Breast epithelium (tissue), 4 donors: ENCODE measurements at places on chromosomes 13 and 19. TPM values are rescaled to one million over a fixed set of nuclear protein-coding genes. Genes with fewer than 3 reads are reported as not detected.

SMAD9 gene
- total RNA-seq: 5.9 TPM

GJA3 gene
- 0.29 TPM for total RNA-seq

NLRP9 gene
- not detected for total RNA-seq

PSPN gene
- 0.59 TPM for total RNA-seq

SIGLEC12 gene
- not detected for total RNA-seq

RASGRP4 gene
- 0.66 TPM for total RNA-seq

FLT3LG gene
- 7.0 TPM for total RNA-seq

TNFSF13B gene
- total RNA-seq: 3.9 TPM

LHB gene
- not detected for total RNA-seq

SPPL2B gene
- total RNA-seq: 61.2 TPM

CSNK1G2 gene
- total RNA-seq: 76.7 TPM

DNA sequence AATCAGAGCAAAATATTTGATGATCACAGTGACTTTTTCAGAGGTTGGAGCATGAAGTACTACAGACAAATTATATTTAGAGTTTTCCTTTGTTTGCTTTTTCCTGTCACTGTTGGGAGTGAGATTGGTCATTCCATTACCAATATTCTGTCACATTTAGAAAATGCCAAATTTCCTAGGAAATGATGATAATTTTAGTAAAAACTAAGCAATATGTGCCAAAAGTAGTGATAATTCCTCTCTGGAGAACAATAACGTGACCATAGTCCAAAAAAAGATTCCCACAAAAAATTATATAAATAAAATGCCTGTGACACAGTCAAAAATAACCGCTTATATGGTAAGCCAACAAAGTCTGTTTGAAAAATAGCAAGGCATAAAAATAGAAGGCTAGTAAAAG lies 2719.4 kb downstream of the PCDH9 start:
- DNase-seq: no peak

DNA sequence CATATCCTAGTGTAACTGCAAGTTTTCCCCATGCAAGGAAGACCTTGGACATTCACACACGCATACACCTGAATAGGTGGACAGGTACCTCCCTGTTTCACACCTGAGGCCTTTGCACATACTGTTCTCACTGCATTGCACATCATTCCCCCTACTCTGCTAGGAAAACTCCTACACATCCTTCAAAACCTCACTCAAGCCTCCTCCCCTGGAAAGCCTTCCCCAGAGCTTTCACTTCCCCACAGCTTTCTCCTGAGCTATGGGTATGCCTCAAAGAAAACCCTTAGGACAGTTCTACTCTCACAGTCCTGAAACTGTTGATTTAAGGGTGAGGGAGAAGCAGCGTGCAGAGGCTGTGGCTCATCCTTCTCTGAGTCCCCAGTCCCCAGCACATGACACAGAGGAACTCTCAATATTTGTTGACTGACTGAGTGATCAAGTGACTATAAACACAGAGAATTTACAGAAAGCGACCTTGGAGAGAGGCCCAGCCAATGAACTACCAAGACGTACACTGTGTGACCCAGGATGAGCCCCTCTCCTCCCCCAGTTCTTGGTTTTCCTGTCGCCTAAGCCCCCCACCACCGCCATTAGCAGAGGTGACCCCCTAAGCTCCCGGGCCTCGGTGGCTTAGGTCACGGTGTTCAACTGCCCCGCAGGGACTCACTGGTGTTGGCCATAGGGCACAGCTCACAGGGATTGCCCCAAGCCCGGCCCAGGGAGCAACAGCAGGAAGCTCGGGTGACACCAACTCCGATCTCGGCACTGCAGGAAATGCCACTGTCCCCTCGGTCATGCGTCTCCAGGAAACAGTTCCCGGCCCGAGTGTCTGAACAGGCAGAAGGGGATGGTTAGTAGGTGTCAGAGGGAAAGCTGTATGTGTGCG lies 40.6 kb downstream of the FBN3 start:
- no peak for DNase-seq

DNA sequence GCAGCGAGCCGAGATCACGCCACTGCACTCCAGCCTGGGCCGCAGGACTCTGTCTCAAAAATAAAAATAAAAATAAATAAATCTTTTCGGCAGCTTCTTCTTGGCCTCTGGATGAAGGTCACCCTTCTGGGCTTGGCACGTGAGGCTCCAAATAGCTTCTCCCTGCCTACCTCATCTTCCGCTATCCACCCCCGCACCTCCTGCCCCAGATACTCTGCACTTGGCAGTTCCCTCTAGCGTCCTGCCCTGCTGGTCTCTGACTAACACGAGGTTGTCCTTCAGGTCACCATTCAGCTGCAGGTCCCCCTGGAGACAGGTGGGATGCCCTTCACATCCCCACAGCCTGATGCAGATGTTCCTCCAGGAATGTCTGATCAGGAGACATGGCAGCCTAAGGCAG lies 8.5 kb upstream of the CCL25 start:
- DNase-seq: no peak

DNA sequence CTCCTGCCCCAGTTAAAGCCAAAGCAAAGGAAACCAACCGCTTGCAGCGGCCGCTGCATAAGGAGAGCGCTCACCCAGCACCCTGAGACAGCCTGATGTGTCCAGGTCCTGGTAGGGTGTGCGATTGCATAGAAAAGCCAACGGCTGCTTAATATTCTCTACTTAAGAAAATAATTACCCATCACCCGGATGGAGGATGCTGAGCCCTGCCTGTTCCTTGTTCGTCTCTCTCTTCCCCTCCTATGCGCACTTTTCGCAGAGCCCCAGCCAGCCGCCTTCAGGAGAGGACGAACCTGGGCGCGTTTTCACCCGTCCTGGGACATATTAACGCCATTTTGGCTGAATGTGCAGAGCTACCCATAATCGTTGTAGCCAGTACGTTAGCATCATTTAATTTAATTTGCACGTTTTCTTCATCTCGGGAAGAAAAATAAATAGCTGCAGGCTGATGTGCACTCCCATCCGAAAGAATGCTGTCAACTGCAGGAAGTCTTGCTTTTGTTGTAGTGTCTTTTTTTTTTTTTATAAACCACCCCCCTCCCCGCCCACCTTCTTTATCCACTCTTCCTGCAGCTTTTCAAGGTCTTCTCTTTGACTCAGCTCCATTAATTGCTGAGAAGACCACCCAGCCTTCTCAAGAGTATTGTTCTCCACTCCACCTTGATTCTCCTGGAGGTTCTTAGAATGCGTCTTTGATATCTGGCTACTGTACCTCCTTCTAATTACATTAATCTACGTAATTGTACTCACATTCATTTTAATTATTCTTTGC lies 214.5 kb downstream of the TEX29 start:
- no peak for DNase-seq

GRCh38 chr13:57815600-57815999 lies 184.1 kb downstream of the PCDH17 start:
- DNase-seq: no peak

- DNase-seq: peak; percentile 43
These were observed at the start of gene XPO4 for GRCh38 chr13:20902438-20903163. Gene XPO4 (minus strand): TSS chr13:20902746. CDS start chr13:20902738, 8 bp downstream.

DNA sequence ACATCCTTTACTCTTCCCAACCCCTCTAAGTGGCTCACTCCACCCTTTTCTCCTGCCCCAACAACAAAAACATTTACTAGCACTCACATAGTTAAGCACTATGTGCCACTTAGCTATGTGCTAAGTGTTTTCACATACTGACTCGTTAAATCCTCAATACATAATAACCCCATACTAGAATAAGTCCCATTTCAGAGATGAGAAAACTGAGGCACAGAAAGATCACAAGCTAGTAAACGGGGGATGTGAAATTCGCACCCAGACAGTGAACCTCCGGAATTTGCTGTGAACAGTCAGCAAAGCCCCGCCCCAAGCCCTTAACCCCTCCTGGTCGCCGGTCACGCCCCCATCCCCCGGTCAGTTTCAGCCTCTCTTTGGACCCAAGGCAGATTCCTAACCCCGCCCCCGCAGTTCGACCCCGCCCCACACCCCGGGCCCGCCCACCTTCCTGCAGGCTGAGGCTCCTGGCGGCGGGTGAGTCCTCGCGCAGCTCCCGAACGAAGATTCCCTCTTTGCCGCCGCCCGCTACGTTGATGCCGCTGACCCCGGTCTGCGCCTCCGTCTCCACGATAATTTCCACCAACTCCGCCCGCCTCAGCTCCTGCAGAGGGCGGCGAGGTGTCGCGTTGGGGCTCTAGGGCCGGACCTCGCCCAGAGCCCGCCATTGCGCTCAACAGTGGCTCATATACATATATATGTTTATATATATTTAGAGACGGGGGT lies 9.8 kb downstream of the PRX start:
- DNase-seq: peak; percentile 86

GRCh38 chr19:3576696-3577443 lies 4.1 kb downstream of the HMG20B start:
- DNase-seq: no peak

DNA sequence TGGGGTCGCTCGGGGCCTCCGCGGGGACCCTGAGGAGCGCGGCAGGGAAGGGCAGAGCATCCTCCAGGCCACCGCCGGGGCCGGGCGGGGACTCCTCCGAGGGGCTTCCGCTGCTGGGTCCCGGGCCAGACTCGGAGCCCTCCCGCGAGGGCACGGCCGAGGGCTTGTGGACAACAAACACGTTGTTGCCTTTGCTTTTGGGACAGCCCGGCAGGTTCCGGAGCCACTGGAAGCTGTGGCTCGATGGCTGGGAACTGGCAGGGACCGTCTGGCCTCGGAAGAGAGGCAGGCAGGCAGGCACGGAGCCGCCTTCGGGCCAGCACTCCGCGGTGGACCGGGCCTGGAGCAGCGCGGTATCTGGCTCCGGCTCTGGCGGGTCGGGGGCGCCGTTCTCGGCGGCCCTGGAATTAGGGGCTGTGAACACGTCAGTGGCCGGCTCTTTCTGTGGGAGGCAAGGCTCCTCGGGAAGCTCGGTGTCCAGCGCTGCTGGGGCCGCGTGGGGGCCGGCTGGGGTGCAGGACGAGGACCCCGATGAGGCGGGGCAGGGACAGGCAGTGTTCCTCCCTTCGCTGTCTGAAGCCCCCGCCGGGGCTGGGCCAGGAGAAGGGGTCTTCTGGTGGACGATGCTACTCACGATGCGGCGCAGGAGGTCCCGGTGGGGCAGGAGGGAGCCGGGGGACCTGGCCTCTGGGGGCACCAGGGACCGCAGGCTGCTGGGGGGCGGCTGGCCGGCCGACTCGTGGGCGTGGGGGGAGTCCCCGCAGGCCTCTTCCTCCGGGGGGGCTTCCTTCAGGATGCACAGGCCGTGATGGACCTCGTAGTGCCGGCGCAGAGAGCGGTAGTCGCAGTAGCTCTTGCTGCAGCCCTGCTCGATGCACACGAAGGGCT lies 27.6 kb downstream of the ZNF541 start:
- no peak for DNase-seq

- DNase-seq: no peak
These were observed 9.8 kb upstream of the TIMM50 start for GRCh38 chr19:39470724-39471339.

GRCh38 chr13:109998684-109999533 lies 212.5 kb upstream of the IRS2 start:
- DNase-seq: no peak

- no peak for DNase-seq
These were observed 518.3 kb downstream of the GPC6 start for GRCh38 chr13:93744886-93745285.

GRCh38 chr19:16045171-16045570 lies 31.1 kb upstream of the TPM4 start:
- no peak for DNase-seq

DNA sequence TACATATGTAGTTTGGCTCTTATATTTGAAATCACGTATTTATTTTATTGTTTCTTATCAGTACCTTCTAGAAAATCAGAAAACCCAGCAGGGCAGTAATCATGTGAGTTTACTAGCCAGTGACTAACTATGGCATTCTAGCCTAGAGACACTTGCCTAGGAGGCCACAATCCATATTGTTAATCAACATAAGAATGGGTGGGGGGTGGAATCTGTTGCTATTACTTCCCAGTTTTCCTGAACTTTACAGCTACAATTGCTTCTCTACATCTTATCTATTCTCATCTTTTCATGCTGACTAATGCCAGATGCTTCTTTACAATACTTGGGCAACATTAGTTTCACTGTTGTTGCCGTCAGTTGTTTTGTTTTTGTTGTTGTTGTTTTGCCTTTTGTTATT lies 18.7 kb upstream of the ATXN8OS start:
- DNase-seq: no peak

DNA sequence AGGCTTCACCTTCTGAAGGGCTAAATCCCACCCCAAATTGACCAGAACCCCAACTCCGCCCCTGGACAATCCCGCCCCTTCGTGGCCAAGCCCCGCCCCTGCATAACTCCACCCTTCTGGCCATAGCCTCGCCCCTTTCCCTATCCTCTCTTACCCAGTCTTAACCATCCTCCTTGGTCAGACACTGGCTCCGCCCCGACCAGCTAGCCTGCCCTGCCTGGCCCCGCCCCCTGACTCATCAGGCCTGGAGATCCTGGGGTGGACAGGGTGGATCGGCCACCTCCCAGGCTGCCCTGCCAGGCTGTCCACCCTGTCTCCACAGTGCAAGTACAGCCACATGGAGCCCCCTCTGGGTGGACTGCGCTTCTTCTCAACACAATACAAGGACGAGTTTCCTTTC lies 8.0 kb upstream of the ZNF358 start:
- no peak for DNase-seq

DNA sequence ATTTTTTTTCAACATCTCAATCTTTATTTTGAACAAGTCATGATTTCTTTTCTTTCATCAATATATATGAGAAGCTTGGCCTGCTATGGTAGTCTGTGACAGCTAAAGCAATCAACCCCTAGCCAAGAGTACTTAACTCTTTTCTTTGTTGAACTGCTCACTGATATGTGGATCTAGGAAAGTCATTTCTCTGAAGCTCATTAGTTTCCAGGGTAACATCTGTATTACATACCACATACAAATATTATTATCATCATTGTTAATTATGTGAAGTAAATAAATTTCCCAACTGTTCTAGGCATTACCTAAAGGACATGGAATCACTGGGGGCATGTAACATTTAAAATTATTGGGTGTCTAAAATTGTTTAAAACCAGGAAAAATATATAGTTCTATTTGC lies 267.3 kb downstream of the DCT start:
- no peak for DNase-seq

DNA sequence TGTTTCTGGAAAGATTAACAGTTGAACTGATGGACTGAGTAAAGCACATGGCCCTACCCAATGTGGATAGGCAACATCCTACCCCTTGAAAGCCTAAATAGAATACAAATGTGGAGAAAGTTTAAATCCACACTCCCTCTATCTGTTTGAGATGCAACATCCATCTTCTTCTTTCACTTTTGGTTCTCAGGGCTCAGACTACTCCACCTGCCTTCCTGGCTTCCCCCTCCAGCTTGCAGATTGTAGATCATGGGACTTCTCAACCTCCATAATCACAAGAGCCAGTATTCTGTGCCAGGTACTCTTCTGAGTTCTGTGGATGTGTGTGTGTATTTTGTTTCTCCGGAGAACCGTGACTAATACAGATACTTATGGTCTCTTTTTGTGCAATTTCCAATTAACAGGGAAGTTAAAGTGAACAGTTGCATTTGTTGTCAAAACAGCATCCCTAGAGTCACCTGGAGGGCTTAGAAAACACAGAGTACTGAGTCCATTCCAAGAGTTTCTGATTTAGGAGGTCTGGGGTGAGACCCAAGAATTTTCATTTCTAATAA lies 590.3 kb upstream of the MIR17HG start:
- DNase-seq: no peak
